Hepatocyte (in vitro differentiated cells): ENCODE measurements at places on chromosomes 3 and 15. TPM values are rescaled to one million over a fixed set of nuclear protein-coding genes. Genes with fewer than 3 reads are reported as not detected.

- H3K27me3 ChIP-seq, result no peaks in the 10 kb centered on the region
- no peaks in the 10 kb centered on the region for H3K36me3 ChIP-seq
- no peak overlapping the region for H3K27ac ChIP-seq
- no peak overlapping the region for H3K4me3 ChIP-seq
These were observed 113.4 kb downstream of the OXNAD1 start for GRCh38 chr3:16378415-16378814.

- no peak for DNase-seq
- H3K27ac ChIP-seq, result no peak overlapping the region
- no peaks in the 10 kb centered on the region for H3K36me3 ChIP-seq
- H3K27me3 ChIP-seq, result no peaks in the 10 kb centered on the region
- no peak overlapping the region for H3K4me3 ChIP-seq
These were observed 84.3 kb downstream of the TTBK2 start for GRCh38 chr15:42836251-42836650.

DNA sequence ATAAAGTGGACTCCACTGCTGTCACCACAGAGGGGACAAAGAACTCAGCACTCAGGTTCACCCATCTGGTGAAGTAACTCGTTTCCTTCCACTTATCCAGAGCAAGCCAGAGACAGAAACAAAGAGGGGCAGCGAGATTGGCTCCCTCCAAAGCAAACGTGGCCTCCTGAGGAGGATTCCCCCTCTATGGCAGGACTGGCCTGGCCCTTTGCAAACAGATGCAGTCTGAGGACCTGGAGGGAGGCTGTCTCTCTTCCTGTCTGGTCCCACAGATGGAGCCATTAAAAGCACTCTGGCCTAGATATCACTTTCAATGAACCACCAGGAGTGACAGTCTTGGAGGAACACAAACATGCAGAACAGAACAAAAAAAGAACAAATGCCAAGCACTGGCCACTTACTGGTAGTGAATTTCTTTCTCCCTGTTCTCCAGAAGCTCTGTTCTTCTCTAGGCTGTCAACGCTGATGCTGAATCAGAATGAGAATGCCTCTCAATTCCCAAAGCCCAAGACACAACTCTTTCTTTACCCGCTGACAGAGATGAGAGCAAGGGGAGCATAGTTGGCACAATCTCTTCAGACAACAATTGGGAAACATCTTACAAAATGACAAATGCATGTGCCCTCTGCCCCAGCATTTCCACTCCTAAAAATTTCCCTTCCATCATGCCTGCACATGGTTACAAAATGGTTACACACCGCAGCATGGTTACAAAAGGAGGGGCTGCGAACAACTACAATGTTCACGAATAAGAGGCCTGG, 14.3 kb downstream of the KLHL25 start:
- DNase-seq, result no peak
- no peak overlapping the region for H3K27ac ChIP-seq
- H3K4me1 ChIP-seq, result peaks cover 2% of the 10 kb centered on the region
- no peak overlapping the region for H3K4me3 ChIP-seq

DNA sequence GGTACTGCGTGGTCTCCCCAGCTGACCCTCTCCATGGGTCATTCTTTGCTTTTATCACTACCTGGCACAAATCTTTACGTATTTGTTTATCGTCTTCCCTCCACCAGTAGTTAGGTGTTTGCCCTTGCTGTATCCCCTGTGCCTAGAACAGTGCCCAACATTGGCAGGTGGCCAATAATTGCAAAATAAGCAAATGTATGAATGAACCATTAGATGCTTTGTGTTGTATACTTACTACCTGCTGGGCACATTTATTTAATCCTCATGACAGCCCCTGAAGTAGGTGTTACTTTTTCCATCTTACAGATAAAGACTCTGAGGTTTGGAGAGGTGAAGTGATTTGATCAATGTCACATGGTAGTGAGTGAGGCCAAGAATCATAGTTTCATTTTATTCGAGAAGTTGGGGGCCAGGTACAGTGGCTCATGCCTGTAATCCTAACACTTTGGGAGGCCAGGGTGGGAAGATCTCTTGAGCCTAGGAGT, 2.0 kb upstream of the TWF2 start:
- no peaks in the 10 kb centered on the region for H3K36me3 ChIP-seq
- DNase-seq, result no peak
- H3K4me1 ChIP-seq, result peaks cover 37% of the 10 kb centered on the region
- H3K27ac ChIP-seq, result peak overlapping the region; percentile 47
- no peak overlapping the region for H3K4me3 ChIP-seq

- no peaks in the 10 kb centered on the region for H3K4me1 ChIP-seq
- no peaks in the 10 kb centered on the region for H3K36me3 ChIP-seq
- no peaks in the 10 kb centered on the region for H3K27me3 ChIP-seq
- no peak overlapping the region for H3K4me3 ChIP-seq
These were observed 193.4 kb downstream of the SUCLG2 start for GRCh38 chr3:67460841-67461510.

GRCh38 chr3:81336470-81336869, 425.0 kb downstream of the GBE1 start:
- H3K27me3 ChIP-seq, result no peaks in the 10 kb centered on the region
- DNase-seq, result no peak
- H3K36me3 ChIP-seq, result no peaks in the 10 kb centered on the region
- no peak overlapping the region for H3K4me3 ChIP-seq

DNA sequence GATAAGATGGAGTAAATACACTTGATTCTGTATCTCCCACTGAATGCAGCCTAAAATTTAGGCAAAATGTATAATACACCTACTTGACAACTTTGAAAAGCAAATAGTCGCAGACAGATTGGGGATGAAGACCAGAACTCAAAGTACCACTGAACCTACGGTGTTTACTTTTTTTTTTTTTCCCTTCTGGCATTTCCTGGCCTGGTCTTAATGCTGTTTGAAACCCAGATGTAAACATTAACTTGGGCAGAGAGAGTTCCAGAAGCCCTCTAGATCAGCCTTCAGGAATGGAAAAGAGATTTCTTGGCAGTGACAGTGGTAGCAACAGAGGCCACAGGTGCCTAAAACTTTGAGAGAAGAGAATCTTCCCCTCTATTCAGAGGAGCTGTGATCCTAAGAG, 27.8 kb downstream of the ALPK3 start:
- no peaks in the 10 kb centered on the region for H3K36me3 ChIP-seq
- DNase-seq, result no peak
- H3K27ac ChIP-seq, result peak overlapping the region; percentile 61
- peaks cover 4% of the 10 kb centered on the region for H3K4me1 ChIP-seq
- H3K4me3 ChIP-seq, result no peak overlapping the region
- no peaks in the 10 kb centered on the region for H3K27me3 ChIP-seq

DNA sequence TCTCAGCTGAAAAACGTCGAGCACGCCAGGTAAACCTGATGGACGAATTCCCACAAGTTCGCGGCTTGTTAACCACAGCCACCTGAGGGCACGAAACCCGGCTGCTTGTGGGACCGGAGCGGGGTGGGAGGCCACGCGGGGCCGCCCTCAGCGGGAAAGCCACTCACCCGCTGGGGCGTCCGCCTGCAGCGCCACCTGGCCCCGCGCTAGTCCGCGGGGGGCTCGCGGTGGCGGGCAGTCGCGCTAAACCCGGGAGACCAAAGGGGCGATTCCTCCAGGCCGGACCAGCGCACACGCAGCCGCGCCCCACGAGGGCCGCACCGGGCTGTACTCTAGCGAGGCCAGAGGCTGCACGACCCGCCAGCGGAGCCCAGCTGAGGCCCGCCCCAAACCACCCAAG, 15.7 kb upstream of the CFAP161 start:
- no peak for DNase-seq
- H3K4me1 ChIP-seq, result peaks cover 9% of the 10 kb centered on the region
- peaks cover 7% of the 10 kb centered on the region for H3K27me3 ChIP-seq
- H3K36me3 ChIP-seq, result no peaks in the 10 kb centered on the region
- no peak overlapping the region for H3K27ac ChIP-seq

- H3K27me3 ChIP-seq, result no peaks in the 10 kb centered on the region
- H3K36me3 ChIP-seq, result no peaks in the 10 kb centered on the region
- H3K4me1 ChIP-seq, result no peaks in the 10 kb centered on the region
- H3K27ac ChIP-seq, result no peak overlapping the region
- no peak for DNase-seq
These were observed 75.5 kb downstream of the ZBTB20 start for GRCh38 chr3:115071601-115072000.

Gene RNF13
- total RNA-seq, result 62.2 and 81.0 TPM in 2 replicates

Gene TLR9
- total RNA-seq, result not detected in 2 replicates
